NCI-H1417 treated with DMSO at 0.1 percent for 48 hours (cell line): ENCODE measurements at places on chromosomes 4 and X.

- no peak for DNase-seq
Measured at GRCh38 chrX:13110433-13111324, 66.3 kb upstream of the FAM9C start.

DNA sequence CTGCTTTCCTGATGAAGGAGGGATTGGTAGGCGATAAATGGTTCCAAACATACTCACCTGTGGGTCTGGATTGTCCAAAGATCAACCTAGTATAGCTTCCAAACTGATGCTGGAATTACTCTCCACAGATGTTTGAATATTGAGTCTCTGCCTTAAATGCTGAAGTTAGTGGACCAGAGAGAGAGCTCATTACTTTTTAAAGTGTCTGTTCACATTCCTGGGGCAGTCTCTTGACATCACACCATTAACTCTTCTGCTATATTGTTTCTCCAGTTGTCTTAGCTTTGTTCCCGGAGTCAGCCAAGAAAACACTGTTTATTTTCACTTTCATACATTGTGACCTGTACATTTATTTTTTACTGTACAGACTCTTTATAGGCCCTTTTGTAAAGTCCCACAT is 35.4 kb downstream of the ARHGEF38 start:
- DNase-seq, result no peak

DNA sequence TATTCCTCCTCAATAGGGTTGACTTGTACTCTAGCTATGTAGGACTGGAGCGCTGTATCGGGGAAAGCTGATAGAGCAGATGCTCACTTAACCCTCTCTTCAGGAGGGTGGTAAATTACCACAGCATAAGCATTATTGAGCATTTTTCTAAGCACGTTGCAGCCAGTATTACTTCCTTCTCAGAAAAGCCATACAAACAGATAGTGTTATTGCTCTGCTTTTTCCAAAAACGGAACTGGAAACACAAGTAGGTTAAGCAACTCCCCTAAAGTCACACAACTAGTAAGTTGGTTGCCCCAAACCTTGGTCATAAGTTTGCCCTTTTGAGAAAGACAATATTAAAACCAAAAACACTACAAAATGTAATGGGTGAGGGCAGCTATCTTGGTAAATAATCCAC is 73.9 kb downstream of the REELD1 start:
- no peak for DNase-seq

- no peak for DNase-seq
Measured at GRCh38 chr4:164508097-164508496, 245.8 kb upstream of the SMIM31 start.

DNA sequence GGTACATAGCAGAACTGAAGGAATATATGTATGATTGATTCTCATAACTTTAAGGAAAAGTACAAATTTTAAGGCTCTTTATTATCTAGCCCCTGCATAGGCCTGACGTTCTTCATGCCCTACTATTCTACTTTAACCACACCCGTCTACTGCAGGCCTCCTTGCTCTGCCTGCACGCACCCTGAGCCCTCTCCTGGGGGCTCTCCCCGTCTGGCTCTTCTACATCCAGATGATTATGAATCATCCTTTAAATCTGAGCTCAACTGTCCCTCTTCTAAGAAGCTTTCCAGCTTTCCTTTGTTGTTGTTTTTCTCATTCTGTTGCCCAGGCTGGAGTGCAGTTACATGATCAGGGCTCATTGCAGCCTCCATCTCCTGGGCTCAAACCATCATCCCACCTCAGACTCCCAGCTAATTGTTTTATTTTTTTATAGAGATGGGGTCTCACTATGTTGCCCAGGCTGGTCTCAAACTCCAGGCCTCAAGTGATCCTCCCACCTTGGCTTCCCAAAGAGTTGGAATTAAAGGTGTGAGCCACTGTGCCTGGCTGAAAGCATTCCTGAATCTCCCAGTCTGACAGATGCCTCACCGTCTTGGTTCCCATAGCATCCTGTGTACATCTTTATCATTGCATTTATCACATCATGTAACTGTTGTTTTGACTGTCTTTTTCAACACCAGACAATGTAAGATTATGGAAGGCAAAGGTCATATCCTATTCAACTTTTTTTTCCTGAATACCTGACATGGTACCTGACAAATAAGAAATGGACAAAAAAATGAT is 89.2 kb downstream of the WDFY3 start:
- DNase-seq, result no peak

DNA sequence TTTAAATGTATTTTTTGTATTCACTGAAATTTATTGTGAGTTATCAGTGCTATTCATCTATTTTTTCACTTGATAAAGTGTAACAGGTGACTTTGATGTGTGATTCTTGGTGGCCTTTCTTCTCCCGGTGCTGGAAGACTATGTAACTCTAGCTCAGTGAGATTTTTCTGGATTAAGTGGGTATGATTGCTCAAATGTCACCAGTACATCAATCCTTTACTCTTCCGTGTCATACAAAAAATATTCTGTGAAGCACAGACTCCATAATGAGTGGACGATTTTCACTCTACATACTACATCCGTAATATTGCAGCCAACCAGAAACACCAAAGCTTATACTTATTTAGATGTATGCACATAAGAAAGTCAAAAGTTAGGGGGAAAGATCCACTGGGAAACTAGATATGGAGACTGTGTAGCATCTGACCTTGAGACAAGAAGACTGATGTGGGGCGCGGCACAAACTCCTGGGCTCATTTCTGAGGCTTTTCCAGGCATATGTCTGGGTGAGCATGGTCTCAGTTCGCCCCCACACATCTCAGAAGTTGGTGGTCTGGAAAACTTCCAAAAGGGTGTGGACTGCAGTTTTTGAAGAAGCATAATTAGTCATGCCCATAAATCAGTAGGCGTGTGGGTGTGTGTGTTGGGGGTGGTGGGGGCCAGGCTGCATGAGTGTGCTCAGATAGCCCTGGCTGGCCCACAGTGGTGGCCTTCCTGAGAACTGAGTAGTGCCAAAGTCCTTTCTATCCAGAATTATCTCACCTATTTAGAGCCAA is 53.9 kb upstream of the TENM3 start:
- DNase-seq, result no peak
